ENCODE measurements at places on chromosomes 3 and 15.

DNA sequence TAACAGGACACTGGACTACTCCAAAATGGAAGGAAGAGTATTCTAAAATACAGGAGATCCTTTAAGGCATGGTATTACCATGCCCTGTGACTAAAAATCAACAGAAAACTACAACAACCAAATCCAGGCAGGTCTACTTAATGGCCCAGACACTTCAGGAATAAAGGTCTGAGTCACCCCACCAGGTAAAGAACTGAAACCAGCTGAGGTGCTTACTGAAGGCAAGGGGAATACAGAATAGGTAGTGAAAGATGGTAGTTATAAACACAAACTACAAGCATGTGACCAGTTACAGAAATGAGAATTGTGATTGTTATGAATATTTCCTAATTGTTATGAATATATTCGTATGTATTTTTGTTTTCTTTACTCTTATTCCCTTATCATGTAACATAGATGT is 13.4 kb downstream of the IFT57 start:
- DNase-seq, result no peak

- DNase-seq, result no peak
Measured at GRCh38 chr3:131616719-131617118, 113.9 kb upstream of the MRPL3 start.

- DNase-seq, result no peak
Measured at GRCh38 chr3:174216946-174217718, 642.0 kb upstream of the NAALADL2 start.

GRCh38 chr3:61414456-61414855 is 146.9 kb upstream of the PTPRG start:
- DNase-seq, result no peak

GRCh38 chr3:69688400-69688799 is 50.9 kb upstream of the MITF start:
- DNase-seq, result no peak

- DNase-seq, result peak; percentile 3
Measured at GRCh38 chr3:148400754-148401153, 296.9 kb upstream of the AGTR1 start.

- DNase-seq, result no peak
Measured at GRCh38 chr3:184696697-184697096, 15.2 kb downstream of the MAGEF1 start.

DNA sequence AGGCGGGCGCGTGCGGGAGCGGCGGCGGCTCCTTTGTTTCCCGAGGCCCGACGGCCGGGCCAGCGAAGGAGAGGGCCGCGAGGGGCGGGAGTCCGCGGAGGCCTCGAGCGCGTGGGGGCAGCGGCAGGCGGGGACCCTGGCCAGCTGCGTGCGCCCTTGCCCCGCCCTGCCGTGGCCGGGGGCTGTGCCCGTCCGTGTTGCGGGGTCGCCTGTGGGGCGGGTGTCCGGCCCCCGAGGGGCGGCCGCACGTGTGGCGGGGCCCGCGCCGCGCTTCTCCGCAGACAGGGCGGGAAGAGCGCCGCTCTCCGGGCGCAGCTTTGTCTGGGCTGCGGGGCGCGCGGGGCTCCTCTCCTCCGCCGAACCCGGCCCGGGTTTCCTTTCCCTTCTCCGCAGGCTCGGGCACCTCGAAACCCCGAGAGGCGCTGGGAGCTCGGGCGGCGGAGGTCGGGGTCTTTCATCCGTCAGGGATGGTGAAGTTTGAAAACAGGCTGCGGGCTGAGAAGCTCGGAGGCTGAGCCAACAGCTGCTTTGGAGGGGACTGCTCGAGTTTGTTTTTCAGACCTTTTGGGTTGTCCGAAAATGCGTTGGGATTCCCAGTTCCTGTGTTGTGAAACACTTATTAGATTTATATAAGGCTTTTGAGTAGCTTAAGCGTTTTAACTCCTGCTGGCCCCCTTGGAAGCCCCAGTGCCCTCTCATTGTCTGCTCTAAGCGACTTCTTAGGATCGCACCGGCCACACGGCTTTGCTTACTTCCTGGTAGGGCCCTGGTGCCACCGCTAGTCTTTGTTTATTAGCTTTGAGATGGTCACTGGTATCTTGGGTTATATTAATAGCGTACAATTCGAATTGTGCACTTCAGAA is 817 bp downstream of the USP3 start:
- DNase-seq, result peak; percentile 62

DNA sequence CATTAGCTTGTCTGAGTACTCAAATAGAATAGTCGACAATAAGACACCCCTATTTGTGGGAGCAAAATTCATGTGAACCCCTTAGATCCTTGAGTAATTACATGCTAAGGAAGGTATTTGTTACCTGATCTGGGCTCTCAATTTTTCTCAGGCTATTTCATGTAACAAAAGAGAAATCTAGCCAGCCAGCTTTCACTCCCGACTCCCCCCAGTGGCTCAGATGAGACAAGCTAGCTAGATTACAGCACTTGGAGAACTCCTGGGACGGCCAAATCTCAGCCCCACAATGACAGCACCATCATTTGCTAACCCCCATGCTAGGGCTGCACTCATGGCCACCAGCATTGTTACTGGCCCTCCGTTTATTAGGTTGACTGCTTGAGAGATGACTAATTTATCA is 41.3 kb downstream of the GLDN start:
- peak; percentile 43 for DNase-seq

GRCh38 chr15:64878705-64879104 is 33.0 kb upstream of the ANKDD1A start:
- DNase-seq, result no peak

DNA sequence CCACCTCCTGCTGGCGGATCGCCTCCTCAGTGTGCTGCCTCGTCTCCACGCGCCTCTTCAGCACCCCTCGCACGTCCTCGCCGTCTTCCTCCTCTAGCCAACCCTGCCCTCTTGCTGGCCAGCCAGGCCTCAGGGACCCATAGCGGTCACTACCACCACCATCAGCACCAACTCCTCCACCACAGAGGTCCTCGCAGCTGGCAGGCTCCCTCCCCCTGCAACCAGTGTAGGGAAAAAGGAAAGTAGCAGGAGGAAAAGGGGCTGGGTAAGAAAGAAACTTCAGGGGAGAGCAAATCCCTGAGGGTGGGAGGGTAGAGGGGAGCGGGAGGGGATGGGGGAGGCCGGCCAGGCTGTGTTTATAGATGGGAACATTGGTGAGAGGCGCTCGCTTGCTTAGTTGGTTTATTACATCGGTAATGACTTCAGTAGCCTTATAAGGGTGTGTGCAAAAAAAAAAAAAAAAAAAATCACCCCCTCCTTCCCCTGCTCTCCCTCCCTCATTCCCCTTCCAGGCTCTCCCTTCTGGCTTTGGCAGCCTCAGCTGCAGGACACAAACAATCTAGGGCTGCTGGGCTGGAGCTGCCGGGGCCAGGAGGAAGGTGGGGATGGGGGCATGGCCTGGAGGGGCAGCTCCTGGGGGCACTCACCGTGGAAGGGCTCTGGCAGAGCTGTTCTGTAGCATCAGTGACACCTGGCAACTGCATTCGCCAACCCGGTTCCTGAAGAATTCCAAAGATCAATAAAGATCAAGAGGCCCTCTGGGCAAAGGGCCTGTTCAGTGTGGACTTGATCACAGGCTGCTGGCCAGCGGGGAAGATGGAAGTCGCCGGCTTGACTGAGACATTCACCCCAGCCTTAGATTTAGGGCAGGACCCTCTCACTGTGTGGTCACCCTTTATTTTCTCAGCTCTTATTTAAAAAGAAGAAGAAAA is 116.2 kb upstream of the HACD2 start:
- DNase-seq, result no peak

DNA sequence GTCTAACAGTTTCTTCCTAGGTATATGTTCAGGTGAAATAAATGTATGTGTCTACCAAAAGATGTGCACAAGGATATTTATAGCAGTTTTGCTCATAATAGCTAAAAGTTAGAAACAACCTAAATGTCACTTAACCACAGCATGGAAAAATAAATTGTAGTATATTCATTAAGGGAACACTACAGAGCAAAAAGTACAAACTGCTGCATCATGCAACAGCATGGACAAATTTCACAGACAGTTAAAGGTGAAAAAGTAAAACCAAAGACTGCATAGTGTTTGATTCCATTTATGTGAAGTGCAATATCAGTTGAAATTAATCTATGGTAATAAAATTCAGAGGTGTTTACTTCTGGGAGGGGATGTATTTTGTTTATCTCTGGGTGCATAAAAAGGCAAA is 62.5 kb downstream of the FBXL2 start:
- no peak for DNase-seq

DNA sequence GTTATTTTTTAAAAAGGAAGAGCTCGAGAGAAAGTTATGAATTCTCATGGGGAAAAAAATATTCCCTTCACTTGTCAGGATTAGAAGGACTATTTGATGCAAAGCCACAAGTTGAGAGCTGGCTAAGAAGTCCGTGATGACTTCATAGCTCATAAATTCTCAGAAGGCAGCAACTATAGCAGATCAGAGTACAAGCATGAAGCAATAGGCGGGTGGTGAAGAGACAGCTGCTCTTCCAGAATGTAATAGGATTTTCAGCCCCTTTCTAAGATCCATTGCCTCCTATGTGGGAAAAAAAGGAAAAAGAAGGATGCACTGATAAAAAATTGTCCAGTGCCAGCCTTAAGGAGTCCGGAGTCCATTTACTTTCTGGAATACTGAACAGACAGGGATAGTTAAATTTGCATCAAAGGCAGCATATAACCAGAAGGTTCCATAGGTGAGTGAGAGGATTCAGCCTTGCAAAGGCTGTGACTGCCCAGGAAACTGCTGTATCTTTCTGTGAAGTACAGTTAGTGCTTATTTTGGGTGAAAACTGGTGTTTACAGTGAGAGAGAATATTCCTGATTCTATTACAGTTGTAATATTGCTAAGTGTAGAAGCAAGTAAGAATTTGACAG is 929.5 kb upstream of the ALCAM start:
- peak; percentile 81 for DNase-seq

GRCh38 chr3:147945968-147946519 is 536.9 kb downstream of the ZIC1 start:
- peak; percentile 89 for DNase-seq

DNA sequence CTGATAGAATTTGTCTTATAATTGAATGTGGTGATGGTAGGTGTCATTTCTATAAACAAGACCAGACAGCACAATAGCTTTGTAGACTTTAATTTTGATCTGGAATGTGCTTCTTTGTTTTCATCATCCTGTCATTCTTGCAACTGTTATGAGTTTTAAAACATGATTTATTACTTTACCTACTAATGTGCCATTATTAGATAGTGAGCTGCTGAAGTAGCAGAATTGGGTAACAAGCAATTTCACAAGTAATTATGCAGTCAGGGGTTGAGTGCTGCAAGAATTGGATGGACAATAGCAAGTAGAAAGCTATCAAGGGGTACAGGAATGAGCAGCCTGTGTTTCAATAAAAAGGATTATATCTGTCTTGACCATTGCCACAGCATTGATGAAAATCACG is 975.6 kb downstream of the ROBO1 start:
- no peak for DNase-seq

DNA sequence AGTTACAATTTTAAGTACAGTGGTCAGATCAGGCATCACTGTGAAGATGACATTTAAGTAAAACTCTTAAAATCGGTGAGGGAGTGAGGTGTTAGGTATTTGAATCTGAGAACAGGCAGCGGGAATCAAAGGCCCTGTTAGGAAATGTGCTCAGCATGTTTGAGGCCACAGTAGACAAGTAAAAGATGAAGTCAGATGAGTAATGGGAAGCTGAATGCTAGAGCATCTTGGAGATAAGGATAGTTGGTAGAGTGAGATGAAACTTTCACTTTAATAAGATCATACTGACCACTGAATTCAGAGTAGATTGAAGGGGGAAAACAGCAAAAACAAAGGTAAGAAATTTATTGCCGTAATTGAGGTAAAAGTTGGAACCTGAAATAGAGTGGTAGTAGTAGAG is 61.6 kb downstream of the DCBLD2 start:
- DNase-seq, result no peak

DNA sequence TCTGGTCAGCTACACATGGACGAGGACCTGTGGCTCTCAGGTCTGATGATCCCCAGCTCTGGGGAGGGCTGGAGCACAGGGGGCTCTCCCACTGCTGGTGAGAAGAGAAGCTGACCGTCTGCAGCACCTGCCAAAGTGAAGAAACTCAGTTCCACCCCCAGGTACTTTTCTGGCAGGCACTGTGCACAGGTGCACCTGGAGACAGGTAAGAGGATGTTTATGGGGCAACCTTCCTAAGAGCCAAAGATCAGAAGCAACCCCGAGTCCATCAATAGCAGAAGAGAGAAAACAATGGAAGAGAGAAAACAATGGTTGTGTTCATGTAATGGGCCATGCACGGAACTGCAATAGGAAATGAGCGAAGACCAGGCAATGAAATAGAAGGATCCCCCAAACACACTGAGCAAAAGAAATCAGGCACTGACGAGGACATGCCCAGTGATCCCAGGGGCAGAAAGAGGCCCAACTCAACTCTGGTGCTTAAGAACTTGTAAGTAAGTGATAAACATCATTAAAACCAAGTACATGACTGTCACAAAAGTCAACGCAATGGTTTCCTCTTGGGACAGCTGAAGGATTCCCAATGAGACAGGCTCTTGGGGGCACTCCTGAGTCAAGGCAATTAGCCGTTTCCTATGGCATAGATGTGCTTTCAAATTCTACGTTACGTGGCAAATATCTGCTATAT is 95.0 kb upstream of the ALDH1A3 start:
- no peak for DNase-seq
